ENCODE measurements at places on chromosomes 5 and 9.

DNA sequence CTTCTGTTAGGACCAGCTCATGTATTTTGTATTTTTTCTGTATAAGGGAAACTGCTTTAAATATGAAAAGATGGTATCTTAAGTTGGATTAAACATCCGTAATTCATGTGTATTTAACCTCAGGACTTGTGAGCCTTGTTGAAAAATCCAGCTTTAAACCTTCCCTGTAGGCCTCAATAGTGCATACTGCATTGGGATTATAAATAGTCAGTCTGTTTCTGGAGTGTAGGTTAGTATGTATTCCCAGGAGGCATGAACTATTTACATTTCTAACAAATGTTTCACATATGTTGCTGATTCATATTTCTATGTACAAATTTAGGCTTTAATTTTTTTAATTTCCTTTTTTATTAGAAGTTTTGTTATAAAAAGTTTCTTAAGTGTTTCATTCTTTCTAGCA lies 137.9 kb upstream of the GRHPR start:
- no peak for DNase-seq

DNA sequence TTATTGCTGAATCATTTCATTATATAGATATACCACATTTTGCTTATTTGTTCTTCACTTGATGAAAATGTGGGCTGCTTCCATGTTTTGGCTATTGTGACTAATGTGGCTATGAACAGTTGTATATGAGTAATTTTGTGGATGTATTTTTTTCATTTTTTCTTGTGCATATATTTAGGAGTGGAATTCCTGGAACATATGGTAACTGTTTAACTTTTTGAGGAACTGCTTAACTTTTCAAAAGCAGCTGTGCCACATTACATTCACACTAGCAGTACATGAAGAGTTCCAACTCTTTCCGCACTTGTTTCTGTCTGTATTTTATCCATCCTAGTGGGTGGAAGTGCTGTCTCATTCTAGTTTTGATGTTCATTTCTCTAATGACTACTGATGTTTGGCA lies 67.8 kb downstream of the JAK2 start:
- DNase-seq, result no peak

DNA sequence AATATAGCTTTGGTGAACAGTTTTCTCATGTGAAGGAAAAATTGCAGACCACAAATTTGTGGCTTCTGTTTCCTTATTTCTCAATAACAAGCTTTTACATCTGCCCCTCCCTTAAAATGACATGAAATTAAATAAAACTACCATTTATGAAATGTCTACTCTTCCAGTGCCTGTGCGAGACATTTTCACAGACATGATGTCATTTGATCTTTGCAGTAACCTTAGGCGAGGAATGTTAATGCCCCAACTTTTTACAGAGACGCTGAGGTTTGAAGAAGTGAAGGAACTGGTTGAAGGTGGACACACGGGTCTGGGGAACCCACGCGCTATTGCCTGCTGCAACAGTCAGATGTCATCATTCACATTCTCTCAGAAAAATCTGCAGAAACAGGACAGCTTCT lies 61.5 kb downstream of the OSTF1 start:
- DNase-seq, result no peak

- DNase-seq, result peak; percentile 21
Measured at GRCh38 chr5:81579262-81579924, 171.5 kb downstream of the SSBP2 start.

DNA sequence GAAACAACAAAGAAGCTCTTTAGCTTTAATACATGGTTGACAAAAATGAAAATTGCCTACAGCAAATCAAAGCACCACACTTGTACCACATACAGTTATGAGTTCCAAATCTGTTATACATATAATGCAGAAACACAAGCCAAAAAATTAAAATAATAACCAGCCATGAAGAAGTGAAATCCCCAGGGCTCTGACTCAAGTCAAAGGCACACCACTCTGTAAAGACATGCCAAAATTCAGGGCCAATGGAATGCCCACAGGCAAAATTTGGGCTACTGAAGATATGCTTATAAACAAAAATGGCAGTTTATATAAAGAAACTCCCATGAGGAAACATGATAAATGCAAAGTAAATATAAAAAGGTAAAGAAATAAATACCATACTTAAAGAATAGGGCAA lies 29.0 kb downstream of the THBS4 start:
- no peak for DNase-seq

Measured in NCI-H1436 treated with DMSO at 0.1 percent for 48 hours (cell line).